ENCODE measurements at places on chromosomes 16 and 17.

DNA sequence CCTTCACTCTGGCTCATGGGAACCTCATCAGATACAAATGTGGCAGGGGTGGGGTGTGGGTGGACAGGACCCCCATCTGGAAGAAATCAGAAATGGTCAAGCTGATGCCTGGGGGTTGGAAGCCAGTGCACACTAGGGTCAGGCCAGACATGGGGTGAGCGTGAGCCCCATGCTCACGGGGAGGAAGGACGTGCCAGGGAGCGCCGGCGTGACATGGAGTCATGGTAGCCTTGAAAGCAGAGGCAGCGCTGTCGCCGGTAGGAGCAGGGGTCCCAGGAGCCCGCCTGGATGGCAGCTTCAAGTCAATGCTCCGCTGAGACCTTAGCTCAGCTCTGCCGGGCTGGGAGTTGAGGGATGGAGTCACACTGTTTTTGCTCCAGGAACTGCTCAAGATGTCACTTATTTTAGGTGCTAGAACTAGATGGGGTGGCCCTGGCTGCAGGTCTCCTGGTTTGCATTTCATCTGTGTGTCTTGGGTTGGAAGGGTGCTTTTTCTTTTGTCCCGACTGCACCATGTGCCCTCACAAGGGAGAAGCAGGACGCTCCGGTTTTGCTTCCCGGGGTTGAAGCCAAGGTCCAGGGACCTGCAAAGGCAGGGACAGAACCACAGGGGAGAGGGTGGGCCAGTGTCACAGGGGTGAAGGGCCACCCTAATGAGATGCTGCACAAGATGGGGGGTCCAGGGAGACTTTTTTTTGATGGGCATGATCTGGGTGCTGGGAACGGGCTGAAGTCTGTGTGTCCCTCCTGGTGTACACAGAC is 51.4 kb downstream of the USP22 start:
- no peak for DNase-seq

DNA sequence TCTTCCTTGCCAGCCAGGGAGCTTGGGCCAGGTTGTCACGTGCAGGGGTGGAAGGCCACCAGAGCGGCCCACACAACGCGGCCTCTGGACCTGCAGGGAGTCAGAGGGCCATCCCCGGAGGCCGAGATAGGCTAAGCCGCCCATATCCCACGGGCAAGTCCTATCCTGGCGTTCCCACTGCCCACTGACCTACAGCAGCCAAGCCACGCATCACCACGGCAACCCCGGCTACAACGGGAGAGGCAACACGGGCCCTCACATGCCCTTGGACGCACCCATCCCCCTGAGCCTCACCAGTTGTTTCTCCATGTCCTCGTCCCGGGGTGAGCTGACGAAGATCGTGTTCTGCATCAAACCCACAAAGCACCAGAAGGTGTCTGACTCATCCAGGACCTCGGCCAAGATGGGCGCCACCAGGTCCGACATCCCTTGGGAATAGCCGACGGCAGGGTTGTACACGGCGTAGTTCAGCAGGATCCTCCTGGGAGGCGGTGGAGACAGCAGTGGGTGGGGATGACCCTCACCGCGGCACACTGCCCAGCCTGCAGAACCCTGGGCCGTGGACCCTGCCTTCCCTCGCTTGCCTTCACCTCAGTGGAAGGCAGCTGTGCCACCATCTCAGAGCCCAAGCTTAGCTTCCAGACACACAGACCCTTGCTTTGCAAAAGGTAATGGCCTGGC is 88.2 kb downstream of the TBC1D16 start:
- no peak for DNase-seq

DNA sequence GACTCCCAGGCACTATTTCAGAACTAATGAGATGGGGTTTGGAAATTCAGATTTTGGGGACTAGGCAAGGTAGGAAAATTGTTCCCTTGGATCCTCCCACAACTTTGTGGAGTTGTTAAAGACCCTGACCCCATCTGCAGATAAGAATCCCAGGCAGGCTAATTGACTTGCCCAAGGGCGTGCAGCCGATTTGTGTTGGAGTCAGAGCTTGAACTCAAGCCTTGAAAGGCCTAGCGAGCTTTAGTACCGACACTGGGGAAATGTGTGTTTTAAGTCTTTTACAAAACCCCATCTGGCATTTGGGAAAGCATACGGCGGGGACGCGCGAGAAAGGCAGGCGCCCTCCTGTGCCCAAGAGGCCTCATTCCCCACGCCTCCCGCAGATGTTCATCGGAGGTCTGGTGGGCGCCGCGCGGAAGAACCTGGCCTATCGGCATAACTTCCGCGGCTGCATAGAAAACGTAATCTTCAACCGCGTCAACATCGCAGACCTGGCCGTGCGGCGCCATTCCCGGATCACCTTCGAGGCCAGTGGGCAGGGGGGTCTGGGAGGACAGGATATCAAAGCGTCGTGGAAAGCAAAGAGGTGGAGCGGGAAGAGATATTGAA is 4.3 kb downstream of the CNTNAP1 start:
- DNase-seq = no peak

DNA sequence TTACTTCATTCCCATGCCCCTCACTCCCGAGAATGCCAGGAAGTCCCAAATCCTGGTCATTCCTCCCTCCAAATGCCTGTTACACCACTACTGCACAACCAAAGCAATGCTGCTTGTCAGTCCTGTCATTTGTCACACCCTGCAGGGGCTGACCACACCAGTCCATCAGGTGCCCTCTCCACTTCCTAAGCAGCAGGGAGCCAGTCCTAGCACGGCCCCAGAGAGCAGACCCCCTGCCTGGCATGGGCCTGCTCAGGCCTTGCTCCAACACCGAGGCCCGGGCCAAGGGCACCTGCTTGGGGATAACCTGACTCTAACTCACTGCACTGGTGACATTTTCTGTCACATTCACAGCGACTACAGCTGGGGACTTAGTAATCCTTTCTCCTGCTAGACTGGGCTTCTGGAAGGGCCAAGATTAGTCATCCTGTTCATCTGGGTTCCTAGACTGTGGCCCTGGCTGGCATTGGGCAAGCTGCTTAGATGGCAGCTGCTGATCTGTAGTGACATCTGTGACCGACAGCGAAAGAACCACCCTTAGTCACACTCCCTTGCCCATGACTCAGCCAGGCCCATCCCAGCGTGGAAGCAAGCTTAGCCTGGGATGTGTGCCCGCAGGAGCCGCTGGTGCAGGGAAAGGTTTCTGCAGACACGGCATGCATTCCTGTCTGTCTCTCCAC is 5.4 kb downstream of the ALYREF start:
- no peak for DNase-seq

GRCh38 chr16:16038950-16039349 is 89.5 kb downstream of the ABCC1 start:
- DNase-seq = no peak

- no peak for DNase-seq
Measured at GRCh38 chr16:8589900-8590688, at the start of gene TMEM114. Gene TMEM114, minus strand, starts transcription at chr16:8590511. Its CDS starts 673 bp downstream, at chr16:8589838.

DNA sequence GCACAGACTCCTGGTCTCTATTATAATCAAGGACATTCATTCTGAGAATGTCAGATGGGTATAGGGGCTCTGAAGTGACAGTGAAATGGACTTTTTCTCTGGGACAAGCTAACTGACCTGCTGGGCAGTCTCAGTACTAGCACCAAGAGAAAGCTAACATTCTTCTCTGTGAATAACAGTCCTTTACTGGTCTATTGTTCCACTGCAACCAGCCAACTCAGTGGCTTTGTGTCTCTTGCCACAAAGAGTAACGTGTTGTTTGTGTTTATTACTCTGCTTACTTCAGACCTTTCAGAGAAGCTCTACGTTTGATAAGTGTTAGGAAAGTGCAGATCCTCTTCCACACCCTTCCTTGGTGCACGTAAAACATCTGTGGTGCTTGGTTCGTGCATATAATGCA is 61.5 kb upstream of the BCAR1 start:
- peak; percentile 95 for DNase-seq

DNA sequence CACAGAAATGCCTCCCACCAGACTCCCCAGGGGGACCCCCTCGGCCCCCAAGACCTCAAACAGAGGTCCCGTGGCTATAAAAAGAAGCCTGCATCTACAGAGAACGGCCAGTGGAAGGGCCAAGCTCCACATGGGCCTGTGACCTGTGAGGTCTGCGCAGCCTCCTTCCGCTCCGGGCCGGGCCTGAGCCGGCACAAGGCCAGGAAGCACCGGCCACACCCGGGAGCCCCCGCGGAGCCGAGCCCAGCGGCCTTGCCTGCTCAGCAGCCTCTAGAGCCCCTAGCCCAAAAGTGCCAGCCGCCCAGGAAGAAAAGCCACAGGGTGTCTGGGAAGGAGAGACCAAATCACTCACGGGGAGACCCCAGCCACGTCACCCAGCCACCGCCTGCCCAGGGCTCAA is 18.3 kb upstream of the ZFPM1 start:
- no peak for DNase-seq

- DNase-seq = peak; percentile 29
Measured at GRCh38 chr17:81621494-81622130, 15.3 kb downstream of the NPLOC4 start.

- DNase-seq = peak; percentile 63
Measured at GRCh38 chr16:57409065-57409464, 4.5 kb downstream of the CCL17 start.

DNA sequence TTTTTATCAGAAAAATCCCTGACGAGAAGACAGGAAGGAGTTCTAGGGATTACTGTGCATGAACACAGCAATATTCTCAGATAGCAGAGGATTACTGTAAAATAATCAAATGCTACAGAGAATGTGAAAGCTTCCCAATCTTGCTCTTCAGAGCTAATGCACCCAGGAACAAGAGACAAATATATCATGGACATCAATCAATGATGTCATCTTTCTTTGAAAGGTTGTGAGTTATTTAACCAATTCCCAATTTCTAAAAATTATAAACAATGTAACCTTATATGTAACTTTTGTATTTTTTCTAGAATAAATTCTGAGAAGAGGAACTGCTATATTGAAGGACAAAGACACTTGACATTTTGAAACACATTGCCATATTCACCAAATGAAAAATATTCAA is 46.5 kb downstream of the BRD7 start:
- no peak for DNase-seq

DNA sequence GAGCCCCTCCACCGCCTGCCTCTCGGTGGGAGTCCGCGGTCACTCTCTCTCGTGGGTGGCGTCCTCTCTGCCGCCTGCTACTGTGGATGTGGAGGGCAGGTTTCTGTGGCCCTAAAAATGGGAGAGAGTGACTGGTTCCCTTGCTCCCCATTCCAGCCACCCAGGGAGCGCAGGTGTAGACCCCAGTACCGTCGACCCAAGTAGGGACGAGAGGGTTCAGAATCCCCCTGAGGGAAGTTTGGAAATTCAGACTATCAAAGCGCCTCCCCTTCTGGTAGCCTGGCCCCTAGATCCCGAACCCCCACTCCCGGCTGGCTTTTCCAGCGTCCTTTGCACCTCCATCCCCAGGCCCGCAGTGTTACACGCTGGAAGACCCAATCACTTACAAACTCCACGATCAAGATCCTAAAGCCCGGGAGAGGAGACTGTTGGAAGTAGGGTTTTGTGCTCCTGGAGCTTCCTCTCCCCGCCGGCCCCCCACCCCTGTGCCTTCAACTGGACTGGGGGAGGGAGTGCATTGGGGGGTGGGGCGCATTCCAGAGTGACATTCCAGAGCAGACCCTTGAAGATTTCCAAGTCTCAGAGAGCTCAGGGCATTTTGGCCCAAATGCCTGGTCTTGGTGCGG is 991 bp downstream of the GPRC5C start:
- no peak for DNase-seq

- DNase-seq = no peak
Measured at GRCh38 chr16:12094537-12095265, 118.2 kb downstream of the SNX29 start.

DNA sequence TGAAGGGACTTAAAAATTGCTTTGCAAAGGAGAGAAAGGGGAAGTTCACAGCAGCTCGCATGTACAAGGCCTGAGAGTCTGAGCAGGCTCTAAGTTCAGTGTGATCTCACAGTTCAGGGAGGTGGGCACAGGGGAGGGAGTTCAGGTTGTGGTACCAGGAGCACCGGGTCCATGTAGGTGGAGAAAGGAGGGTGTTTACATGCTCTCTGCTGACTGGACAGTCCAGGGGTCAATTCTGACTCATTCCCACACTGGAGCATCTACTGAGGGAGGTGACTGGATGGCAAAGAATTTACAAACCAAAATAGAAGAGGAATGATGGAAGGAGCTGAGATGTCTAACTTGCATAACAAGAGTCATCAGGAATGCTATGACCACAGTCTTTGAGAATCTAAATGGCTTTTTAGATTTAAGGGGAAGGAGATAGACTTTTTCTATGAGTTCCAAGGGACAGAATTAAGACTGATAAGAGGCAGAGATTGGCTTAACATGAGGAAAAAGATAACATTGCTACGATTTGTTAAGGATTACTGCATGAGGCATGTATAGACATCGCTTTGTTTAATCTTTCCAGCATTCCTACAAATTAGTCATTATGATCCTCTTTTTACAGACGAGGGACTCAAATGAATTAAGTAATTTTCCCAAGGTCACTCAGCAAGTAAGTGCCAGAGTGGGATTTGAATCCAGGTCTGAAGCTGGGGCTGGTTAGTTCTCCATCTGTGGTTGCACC is 29.9 kb downstream of the MIS12 start:
- no peak for DNase-seq

DNA sequence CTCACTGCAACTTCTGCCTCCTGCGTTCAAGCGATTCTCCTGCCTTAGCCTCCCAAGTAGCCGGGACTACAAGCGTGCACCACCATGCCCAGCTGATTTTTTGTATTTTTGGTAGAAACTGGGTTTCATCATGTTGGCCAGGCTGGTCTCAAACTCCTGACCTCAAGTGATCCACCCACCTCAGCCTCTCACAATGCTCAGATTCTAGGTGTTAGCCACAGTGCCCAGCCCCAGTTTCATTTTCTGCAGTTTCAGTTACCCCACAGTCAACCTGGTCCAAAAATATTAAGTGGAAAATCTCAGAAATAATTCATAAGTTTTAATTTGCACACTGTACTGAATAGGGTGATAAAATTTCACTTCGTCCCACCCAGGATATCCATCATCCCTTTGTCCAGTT is 28.7 kb downstream of the KNOP1 start:
- no peak for DNase-seq

DNA sequence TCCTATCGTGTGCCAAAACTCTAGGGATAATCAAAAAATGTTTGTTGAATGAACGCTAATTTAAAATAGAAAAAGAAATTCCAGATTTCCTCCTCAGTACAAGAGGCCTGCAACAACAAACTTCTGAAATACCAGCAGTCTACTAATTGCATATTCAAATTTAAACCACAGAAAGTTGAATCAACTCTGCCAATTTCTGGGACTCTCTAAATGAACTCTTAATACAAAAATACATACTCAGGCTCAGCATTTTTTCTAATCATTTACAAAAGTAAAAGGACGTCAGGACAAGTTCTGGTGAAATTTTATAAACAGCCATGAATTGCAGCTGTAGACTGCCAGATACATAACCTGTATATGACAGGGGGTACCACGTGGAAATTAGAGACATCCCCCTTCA is 49.0 kb downstream of the KANSL1 start:
- no peak for DNase-seq

- DNase-seq = no peak
Measured at GRCh38 chr16:12590409-12590808, 213.3 kb downstream of the CPPED1 start.

DNA sequence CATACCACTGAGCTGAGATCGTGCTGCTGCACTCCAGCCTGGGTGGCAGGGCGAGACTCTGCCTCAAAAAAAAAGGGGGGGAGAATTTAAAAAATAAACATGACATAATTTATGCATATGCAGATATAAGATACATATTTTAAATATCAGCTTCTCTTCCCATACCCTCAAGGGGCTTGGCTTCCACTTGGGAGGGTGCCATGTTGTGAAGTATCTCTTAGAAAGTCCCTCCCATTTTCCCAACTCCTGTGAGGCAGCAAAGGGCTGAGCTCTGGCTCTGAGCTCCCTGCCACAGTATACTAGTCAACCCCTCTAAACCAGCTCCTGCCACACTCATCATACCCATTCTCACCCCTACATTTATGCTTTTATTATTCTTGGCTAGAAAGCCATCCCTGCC is 39.4 kb downstream of the MYH11 start:
- DNase-seq = no peak
